ENCODE measurements at places on chromosomes 2 and 18.

- DNase-seq = no peak
These were observed 40.4 kb downstream of the PTPN2 start for GRCh38 chr18:12843420-12844350.

DNA sequence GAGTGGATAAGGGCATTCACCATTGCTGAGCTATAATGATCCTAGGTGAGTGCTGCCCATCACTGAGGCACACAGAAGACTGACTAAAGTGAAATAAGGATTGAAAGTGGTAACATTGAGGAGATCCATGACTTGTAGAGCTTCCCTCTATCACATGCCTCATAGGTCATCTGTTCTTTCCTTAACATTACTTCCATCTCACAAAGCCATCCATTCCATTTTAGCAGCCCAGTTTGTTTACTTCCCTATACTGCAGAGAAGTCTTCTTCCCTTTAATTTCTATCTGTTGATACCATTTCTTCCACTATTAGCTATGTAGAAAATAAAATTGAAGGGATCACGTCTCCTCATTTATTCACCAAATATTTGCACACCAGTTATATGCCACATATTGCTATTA lies 32.1 kb downstream of the ME2 start:
- no peak for DNase-seq

DNA sequence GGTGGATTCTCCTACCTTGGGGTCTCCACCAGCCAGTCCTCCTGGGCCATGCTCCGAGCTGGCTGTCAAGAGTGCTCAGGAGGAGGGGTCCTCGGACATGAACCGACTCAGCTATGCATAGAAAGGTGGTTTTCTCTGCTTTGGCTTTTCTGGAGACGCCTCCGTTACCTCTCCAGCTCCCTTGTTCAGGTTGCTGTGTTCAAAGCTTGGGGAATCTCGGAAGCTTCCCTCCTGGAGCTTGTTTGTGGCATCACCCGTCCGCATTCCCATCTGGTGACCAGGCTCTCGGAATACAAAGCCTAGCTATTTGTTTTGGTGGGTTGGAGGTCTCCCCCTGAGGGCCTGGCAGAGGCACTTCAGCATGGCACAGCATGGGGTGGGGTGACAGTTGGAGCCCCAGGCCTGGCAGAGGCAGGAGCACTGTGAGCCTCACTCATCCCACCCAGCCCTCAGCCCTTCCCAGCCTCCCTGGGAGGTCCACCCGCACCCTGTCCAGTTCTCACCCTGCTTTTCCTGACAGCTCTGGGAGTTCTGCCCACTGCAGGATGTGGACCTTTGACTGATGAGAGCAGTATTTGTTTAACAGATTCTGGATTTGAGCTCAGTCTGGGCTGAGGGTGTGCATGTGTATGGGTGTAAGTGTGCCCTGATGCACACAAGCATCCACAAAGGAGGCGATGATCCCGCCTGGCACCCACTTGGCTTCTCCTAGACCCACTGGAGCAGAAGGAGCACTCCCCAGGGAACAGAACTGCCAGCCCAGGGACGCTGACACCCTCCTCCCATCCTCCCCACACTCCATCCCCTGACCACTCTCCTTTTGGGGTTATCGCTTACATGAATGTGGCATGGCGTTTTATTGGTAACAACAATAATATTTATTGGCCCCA lies 107.3 kb upstream of the HS6ST1 start:
- no peak for DNase-seq

GRCh38 chr2:66576561-66577320 lies 141.8 kb downstream of the MEIS1 start:
- DNase-seq = no peak

DNA sequence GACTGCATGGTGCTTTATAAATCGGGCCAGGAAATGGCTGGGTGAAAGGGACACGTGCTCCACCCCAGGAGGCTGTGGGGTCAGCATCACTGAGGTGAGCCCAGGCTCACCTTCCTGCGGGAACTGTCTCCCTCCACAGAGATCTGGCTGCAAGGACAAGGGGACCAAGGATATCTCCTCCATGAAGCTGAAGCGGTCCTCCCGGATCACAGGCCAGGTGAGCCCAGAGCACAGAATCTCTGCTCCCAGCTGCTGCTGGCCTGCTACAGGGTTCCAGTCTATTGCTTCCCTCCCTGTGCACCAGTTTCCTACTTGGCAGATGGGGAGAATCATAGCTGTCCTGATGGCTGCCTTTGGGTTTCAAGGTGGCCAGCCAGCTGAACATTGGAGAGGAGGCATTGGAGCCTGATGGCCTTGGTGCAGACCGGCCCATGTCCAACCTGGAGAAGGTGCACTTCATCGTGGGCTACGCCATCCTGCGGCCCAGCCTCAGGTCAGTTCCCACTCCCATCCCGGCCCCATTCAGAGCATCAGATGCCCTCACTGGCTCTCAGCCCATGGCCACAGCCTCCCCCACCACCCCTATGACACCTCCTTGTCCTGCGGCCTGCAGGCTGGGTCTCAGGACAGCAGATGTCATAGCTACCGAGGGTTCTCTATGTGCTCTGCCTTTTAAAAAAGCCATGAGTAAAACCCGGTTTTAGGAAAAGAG lies 33.7 kb upstream of the GPR17 start:
- DNase-seq = no peak

- DNase-seq = no peak
These were observed 457.2 kb upstream of the MEX3C start for GRCh38 chr18:51654488-51655326.

DNA sequence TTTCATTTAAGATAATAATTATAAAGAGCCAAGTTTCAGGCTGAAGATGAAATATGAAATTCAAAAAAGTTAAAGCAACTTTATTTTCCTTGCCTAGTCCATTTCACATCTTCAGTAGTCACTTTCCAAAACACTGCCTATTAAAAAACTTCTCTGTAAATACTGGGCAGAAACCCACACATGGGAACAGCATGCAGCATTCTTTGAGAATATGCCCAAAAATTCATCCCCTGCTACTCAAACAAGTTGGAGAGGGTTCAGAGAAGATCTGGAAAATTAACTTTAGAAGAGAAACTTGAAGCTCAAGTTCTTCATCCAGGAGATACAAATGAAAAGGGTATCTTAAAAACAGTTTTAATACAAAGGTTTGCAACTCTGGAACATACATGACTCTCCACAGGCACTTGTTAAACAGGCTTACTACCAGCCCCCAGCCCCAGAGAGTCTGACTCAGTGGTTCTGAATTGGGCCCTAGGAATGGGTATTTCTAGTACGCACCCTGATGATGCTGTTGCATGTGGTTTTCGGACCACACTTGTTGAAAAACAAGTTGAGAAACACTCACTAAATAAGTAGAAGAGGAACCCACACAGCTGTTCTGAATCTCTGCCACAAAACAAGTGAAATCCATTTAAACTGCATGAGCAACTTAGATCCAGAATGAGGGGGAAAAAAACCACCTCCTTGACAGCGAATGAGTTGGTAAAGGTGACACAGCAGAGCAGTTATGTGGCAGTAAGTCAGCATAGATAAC lies 329.1 kb downstream of the SATB2 start:
- no peak for DNase-seq

- DNase-seq = no peak
These were observed 173.3 kb upstream of the NT5C1B start for GRCh38 chr2:18762667-18763066.
